ENCODE measurements at places on chromosomes 13 and 19.

DNA sequence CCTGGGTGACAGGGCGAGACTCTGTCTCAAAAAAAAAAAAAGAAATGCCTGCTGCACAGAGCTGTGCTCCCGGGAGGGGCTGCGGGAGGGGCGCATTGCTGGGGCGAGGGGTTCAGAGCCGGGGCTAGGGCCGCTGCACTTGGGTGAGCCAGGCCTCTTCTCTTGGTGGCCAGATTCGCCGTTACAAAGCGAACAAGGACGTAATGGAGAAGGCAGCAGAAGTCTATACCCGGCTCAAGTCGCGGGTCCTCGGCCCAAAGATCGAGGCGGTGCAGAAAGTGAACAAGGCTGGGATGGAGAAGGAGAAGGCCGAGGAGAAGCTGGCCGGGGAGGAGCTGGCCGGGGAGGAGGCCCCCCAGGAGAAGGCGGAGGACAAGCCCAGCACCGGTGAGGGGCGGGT lies 19.0 kb downstream of the PLIN4 start:
- DNase-seq, result no peak

GRCh38 chr19:1856345-1856697 lies 7.1 kb downstream of the KLF16 start:
- no peak for DNase-seq

DNA sequence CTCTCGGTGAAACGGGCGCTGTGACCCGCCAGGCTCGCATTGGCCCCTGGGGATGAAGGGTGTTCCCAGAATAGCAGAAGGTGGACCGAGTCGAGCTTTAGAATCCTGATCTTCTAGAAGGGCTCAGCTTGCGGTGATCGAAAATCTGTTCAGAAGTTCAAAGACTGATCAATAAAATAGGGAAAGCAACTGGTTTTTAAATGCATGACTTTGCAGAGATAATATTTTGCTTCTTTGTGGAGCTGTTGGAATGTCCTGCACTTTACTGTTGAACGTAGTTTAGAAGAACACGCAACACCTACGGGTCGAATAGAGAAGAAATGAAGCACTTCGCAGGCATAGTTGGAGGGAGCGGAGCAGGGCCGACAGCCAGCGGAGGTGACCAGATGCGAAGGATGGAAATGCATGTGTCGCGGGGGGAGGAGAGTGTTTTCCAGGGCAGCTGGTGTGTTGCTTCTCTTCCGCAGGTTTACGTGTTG lies 766 bp downstream of the CEBPG start:
- DNase-seq, result no peak

GRCh38 chr13:75469047-75469446 lies 12.9 kb downstream of the TBC1D4 start:
- DNase-seq, result no peak

GRCh38 chr13:101757446-101758039 lies 305.1 kb downstream of the ITGBL1 start:
- no peak for DNase-seq

DNA sequence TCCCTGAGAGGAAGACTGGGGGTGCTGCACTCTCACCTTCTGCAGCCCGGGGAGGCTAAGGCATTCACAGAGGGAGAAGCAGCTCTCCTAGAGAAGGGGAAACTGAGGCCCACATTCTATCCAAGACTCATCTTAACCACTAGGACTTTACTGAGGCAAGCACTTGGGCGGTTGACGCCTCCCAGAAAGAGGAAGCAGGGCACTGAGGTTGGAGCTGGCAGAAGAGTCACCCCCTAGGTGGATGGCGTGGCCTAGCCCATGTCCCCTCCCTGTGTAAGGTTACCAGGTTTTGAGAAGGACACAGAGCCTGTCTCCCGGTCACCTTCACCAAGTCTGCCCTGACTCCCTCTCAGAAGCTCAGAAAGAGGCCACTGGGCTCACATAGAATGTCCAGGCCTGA lies 2.7 kb downstream of the S1PR2 start:
- DNase-seq, result no peak

DNA sequence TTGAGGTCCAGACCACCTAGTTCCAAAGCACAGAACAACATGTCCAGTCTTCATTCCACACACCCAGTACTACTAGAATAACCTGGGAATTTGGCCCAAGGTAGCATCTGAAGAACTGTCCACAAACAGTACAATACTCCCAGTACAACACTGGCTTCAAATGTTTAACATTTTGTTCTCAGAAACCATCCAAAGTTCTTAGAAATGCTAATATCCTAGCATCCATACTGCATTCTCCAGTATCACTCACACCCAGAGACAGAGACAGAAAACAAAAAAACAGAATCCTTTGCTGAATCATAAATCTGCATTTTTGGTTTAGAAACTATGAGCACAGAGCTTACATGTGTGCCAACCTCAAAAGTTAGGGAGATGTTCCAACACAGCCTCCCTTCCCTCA lies 490.8 kb downstream of the FOXO1 start:
- DNase-seq, result no peak
